ENCODE measurements at places on chromosomes 6 and 20. TPM values are rescaled to one million over a fixed set of nuclear protein-coding genes. Genes with fewer than 3 reads are reported as not detected.

CARMIL1 gene
- total RNA-seq = not detected

PRSS16 gene
- not detected for total RNA-seq

- DNase-seq = no peak
- no peaks in the 10 kb centered on the region for H3K27me3 ChIP-seq
- H3K27ac ChIP-seq = no peak overlapping the region
- H3K4me1 ChIP-seq = no peaks in the 10 kb centered on the region
- no peak overlapping the region for H3K4me3 ChIP-seq
- no peaks in the 10 kb centered on the region for H3K36me3 ChIP-seq
Observed at GRCh38 chr6:9155836-9156235, 720.5 kb upstream of the SLC35B3 start.

- H3K27me3 ChIP-seq = no peaks in the 10 kb centered on the region
- H3K4me1 ChIP-seq = no peaks in the 10 kb centered on the region
- no peak overlapping the region for H3K4me3 ChIP-seq
- no peaks in the 10 kb centered on the region for H3K36me3 ChIP-seq
- H3K27ac ChIP-seq = no peak overlapping the region
Observed at GRCh38 chr6:163659803-163660202, 245.3 kb downstream of the QKI start.

GRCh38 chr6:139349464-139350020 is 24.9 kb downstream of the CITED2 start:
- no peak for DNase-seq
- H3K27ac ChIP-seq = no peak overlapping the region
- H3K4me3 ChIP-seq = no peak overlapping the region
- H3K36me3 ChIP-seq = no peaks in the 10 kb centered on the region
- H3K27me3 ChIP-seq = no peaks in the 10 kb centered on the region
